ENCODE measurements at places on chromosomes 3 and 15.

DNA sequence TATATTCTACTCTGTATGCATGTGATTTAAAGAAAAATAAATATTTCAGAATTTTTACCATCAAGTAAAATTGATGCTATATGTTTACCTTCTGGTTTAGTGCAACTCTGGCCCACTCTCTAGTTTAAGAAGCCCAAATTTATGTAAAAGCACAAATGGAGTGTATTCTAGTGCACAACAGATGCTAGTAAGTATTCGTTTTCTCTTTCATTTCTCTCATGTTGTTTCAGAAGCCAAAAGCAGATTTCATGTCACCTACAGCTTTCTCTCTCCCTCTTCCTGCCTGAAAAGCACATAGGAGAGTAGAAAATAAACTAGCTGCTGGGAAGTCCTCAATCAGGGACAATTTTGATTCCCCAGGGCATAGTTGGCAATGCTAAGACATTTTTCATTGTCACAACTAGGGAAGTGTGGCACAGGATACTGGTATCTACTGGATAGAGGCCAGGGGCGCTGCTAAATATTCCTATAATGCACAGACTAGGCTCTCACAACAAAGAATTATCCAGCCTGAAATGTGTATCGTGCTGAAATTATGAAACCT lies 147.4 kb upstream of the ARHGEF26 start:
- no peak for DNase-seq

DNA sequence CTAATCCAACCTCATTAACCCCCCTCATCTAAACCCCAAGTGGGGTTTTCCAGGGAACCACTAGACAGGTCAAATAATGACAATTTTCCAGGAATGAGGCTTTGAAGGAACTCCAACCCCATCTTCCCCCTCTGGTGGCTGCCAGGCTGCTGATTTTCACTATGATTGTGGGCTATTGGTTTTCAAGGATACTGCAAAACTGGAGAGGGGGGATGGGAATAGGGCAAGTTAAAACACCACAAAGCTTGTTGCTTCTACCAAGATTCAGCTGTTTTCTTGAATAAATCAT lies 10.4 kb upstream of the ZNF662 start:
- DNase-seq = no peak

DNA sequence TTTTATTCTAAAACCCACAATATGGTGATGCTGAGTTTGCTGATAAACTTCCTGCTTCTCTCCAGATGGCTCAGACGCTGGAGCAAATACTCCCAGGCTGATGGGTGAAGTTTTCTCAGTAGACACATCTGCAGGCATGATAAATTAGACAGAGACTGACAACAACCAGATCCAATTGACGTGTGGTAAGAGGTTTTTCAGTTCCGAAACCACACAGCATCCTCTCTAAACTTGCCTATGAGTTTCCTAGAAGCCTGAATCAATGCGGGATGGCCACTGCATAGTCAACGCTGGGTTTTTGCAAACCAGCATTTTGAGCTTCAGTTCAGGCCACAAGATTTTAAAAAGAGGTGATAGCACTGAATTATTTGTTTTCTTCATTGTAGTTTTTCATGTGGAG lies 360.3 kb upstream of the ARRDC4 start:
- DNase-seq = no peak

GRCh38 chr3:190016966-190017365 lies 103.7 kb downstream of the P3H2 start:
- no peak for DNase-seq

GRCh38 chr3:128269006-128269775 lies 115.9 kb downstream of the EEFSEC start:
- DNase-seq = no peak

GRCh38 chr15:41870689-41871081 lies 23.2 kb downstream of the SPTBN5 start:
- DNase-seq = no peak

DNA sequence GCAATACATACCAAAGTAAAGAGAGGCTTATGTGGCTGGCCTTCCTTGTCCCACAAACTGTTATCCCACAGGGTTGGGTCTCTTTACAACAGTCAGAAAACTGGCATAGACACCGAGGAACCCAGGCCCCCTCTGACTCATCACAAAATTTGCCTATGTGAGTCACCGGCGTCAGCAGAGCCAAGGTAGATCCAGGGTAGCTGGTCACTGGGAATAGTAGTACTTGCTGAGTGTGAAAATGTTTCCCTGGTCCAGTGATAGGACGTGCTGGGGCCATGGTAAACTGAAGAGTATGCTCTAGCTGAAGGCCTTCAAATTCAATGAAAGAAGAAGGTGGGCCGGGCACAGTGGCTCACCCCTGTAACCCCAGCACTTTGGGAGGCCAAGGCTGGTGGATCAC lies 27.1 kb upstream of the SKIL start:
- DNase-seq = no peak

GRCh38 chr15:72992841-72993252 lies 59.4 kb upstream of the NEO1 start:
- DNase-seq = no peak

GRCh38 chr3:11452885-11453847 lies 181.0 kb downstream of the ATG7 start:
- no peak for DNase-seq

GRCh38 chr15:27871902-27872260 lies 227.2 kb downstream of the OCA2 start:
- DNase-seq = no peak

GRCh38 chr3:123687286-123687685 lies 102.4 kb upstream of the HACD2 start:
- no peak for DNase-seq

DNA sequence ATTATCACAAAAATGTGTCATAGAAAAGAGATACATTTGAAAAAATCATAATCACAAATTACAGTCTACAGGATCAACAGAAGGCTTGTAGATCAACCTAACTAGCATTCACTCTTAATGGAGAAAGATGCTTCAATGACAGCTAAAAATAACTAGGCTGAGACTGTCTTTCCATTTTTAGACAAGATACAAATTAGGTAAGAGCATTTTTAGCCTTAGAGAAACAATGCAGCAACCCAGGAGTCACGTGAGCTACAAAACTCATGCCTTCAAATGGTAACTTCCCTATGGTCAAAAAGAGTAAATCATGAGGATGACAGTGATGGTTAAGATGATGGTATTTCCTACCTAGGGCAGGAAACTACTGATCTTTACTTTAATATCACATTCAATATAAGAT lies 415.4 kb downstream of the MAGI1 start:
- DNase-seq = no peak

- no peak for DNase-seq
Observed at GRCh38 chr3:40088527-40089170, 220.9 kb upstream of the EIF1B start.

DNA sequence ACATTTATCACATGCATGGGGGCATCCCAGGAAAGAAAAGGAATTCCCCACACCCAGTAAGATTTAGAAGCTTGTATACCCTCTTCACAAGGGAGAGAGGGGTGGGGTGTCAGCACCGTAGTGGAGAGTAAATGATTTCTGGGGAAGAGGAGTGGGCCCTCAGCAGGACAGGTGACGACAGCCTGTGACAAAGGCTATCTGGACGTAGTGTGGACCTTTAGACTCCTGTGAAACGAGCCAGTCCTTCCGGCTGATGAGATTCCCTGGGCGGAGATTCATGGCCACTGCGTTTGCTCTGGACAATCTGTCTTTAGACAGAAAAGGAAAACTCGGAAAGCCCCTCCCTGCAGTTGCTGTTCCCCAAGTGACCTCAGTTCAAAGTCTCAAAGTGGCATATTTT lies 1.7 kb upstream of the FAM3D start:
- DNase-seq = no peak

DNA sequence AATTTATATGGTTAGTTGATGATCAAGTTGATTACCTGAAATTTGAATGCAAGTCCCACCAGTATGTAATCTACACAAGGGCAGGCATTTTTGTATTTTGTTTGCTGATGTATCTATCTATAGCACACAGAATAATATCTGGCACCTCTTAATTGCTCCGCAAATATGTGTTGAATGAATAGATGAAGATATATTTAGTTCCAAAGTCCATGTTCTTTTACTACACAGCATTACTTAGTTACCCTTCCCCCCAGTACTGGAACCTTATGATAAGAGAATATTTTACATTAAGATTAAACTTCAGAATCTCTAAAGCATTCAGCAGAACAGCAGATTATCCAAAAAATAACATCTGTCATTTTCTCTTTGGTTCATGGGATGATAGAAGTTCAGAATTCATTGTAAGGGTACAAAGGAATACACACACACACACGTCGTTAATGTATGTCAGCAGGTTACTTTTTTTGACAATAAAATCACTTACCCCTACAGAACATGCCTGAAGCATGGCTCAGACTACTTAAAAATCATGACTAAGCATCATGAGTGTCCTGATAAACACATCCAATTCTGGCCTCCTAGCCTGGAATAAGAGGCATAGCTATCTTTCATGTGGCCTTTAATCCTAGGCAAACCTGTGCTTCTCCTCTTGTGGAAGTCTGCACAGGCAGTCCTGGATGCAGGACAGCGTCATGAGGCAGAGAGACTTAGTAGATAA lies 148.9 kb upstream of the TBC1D5 start:
- no peak for DNase-seq

DNA sequence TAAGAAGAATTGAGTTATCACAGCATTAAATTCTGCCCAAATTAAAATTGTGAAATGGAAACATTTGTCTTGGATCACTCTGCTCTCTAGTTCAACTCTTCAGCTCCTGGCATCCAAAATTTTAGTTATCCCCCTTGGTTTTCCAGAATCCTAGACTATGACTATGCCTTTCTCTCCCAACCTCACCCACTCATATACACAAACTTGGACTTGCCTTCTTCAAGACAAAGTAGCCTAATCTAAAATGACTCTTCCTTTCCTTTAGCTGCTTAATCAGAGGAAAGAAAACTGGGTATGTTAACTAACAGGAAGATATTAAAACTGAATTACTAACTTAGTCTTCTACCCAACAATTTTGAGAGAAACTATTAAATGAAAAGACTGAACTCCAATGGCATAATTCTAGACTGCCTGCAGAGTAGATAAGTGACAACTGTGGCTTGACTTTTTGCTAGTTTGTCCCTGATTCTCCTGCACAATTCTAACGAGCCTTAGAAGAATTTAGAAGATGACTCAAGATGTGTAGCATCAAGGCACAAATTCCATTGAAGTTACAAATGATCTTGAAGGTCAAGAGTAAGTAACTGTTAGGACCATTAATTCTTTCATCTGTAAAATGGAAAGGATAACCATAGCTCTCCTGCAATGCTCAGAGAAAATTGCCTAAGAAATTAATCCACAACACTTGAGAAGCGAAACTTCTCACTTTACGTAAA lies 5.2 kb upstream of the GOLIM4 start:
- DNase-seq = no peak

GRCh38 chr15:85031944-85032558 lies 50.4 kb downstream of the PDE8A start:
- no peak for DNase-seq

Data from NCI-H2081 (cell line).